ENCODE measurements at places on chromosomes 1 and 21. TPM values are rescaled to one million over a fixed set of nuclear protein-coding genes. Genes with fewer than 3 reads are reported as not detected.

CDK18 gene
- 23.3 TPM for total RNA-seq

GRCh38 chr1:26158908-26159742, at the start of gene FAM110D:
FAM110D (plus strand) TSS chr1:26159079; CDS start chr1:26161292, 2,213 bp downstream.
- H3K27ac ChIP-seq = peak within 1 kb of the TSS; percentile 28
- H3K4me1 ChIP-seq = peaks cover 31% of the 10 kb centered on the region
- peaks cover 82% of the 10 kb centered on the region for H3K27me3 ChIP-seq

- no peak overlapping the region for H3K4me3 ChIP-seq
- H3K27me3 ChIP-seq = no peaks in the 10 kb centered on the region
- H3K27ac ChIP-seq = no peak overlapping the region
- no peaks in the 10 kb centered on the region for H3K36me3 ChIP-seq
Observed at GRCh38 chr1:157247005-157247763, 109.0 kb upstream of the ETV3 start.

GRCh38 chr1:212596798-212597197, 11.8 kb upstream of the ATF3 start:
- H3K27me3 ChIP-seq = no peaks in the 10 kb centered on the region
- H3K4me3 ChIP-seq = no peak overlapping the region
- no peaks in the 10 kb centered on the region for H3K36me3 ChIP-seq

LCE1C gene
- not detected for total RNA-seq

DNA sequence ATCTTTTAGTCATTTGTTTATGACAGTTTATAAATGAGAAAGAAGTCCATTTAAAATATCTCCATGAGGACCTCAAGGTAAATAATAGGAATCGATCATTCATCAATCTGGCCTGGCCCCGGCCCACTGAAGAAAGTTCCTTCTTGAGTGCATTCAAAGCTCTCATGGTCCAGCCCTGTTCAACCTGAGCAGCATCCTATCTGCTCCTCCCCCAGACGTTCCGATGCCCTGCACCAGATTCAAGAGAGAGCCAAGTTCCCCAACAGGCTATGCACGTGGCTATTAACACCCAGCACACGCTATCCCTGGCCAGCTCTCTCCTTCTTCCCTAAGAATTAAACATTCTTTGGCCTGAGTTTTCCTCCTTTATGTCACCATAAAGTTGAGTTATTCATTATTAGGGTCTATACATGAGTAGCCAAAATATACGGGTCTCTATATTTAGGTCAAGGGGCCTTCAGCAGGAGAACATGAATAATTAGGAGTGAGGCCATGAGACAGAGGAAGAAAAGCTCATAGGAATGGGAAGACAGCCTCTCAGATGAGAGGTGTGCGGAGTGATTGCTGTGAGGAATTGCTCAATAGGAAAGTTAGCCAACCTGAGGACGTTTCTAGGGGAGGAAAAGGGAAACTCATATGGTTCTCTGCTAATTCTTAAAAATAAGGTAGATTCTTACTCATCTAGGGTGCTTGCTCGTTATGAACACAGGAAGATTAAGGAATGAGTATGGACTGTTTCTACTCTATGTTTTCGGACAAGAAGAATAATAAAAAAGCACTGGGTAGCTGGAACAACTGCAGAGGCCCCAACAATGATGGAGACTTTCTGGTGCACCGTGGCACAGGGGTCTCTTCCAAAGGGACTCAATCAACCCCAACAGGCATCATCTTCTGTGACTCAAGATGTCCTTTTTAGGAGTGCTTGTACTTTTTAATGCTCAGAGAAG, 23.6 kb downstream of the RUNX1 start:
- peaks cover 5% of the 10 kb centered on the region for H3K36me3 ChIP-seq
- peaks cover 59% of the 10 kb centered on the region for H3K4me1 ChIP-seq
- peak overlapping the region; percentile 80 for H3K27ac ChIP-seq
- H3K4me3 ChIP-seq = no peak overlapping the region
- DNase-seq = no peak
- H3K27me3 ChIP-seq = no peaks in the 10 kb centered on the region

GRCh38 chr1:41925712-41926111, 7.0 kb upstream of the HIVEP3 start:
- H3K36me3 ChIP-seq = no peaks in the 10 kb centered on the region
- H3K27me3 ChIP-seq = no peaks in the 10 kb centered on the region
- no peak for DNase-seq
- H3K4me3 ChIP-seq = no peak overlapping the region

- H3K36me3 ChIP-seq = no peaks in the 10 kb centered on the region
- no peak overlapping the region for H3K4me3 ChIP-seq
- DNase-seq = no peak
- no peak overlapping the region for H3K27ac ChIP-seq
Observed at GRCh38 chr1:208369658-208370057, 125.5 kb upstream of the PLXNA2 start.

DNA sequence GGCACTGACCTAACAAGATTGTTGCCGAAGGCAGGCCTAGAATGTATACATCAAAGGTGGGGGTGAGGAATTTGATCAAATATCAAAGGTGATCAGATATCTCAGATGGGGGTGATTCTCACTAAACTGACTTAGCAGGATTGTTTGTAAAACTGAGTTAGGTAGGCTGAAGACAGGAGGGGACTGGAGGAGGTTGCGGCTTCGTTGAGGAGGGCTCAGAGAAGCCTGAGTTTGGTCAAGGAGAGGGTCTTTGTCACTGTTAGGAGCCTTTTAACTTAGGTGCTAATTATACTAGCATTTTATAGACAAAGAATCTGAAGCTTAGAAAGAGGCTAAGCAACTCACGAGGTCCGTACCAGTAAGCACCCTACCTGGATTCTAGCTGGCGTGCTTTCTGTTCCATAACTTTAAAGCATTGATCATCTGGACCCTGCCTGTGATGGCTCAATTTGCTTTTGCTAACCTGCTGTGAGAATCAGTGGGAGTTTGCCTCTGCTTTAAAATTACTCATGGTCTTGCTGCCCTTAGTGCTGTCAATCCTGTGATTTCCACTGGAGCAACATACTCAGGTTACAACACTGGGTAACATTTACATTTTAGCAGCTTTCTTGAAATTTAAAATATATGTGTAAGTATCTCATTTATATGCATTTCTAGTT, 49.8 kb downstream of the ITSN1 start:
- no peak overlapping the region for H3K27ac ChIP-seq
- H3K36me3 ChIP-seq = no peaks in the 10 kb centered on the region
- no peak for DNase-seq
- H3K27me3 ChIP-seq = no peaks in the 10 kb centered on the region

DNA sequence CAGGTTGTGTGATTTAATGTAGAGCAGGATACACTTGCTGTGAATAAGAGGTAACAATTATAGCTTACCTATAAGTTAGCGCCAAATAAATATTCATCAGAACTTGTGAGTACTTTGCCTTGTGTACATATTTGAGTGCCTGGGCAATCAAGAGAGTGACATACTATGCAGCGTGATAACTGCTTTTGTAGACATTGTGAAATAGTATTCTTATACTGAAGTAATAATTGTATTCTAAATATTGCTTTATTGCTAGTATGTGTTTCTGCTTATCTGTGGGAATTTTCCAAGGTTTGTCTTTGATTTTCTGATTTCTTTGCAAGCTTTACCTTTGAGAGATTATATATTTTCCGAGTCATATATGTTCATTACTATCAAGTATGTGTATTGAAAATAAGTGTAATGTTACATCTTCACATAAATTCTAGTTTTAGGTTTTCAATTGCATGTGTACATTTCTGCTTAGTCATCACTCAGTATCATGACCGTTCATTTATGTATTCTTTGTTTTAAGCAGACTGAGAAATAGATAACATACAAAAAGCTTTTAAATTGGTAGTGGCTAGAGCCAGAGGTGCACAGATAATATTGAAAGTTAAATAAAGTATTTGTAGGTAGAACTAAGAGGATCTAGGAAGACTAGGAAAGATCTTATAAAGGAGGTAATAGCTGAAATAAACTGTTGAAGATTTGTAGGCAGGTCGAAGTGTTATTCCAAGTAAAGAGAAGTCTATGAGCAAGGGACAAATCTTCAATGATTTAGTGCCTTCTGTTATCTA, 19.5 kb downstream of the USP25 start:
- no peaks in the 10 kb centered on the region for H3K27me3 ChIP-seq
- DNase-seq = no peak
- no peaks in the 10 kb centered on the region for H3K36me3 ChIP-seq
- no peak overlapping the region for H3K27ac ChIP-seq
- no peak overlapping the region for H3K4me3 ChIP-seq
- peaks cover 19% of the 10 kb centered on the region for H3K4me1 ChIP-seq

DNA sequence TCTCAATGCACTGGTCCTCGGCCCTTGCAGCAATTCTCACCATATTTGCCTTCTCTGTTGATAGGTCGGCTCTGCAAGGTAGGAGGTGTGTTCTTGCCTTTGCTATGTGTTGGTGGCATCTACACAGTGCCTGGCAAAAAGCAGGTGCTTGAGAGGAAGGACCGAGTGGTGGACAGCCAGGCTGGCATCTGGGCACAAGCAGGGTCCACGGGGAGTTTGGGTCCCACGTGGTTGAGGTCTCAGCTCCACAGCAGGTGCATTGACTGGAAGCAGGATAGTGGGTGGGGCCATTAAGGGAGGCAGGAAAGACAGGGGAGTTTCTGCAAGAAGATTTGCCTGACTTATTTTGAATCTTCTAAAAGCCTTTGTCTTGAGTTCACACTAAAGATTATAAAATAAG, 81.2 kb upstream of the WNT4 start:
- no peaks in the 10 kb centered on the region for H3K27me3 ChIP-seq
- no peak overlapping the region for H3K4me3 ChIP-seq
- DNase-seq = peak; percentile 52
- H3K36me3 ChIP-seq = no peaks in the 10 kb centered on the region

GRCh38 chr1:41485605-41486004, 1.1 kb upstream of the EDN2 start:
- H3K36me3 ChIP-seq = no peaks in the 10 kb centered on the region
- DNase-seq = peak; percentile 67
- H3K27ac ChIP-seq = no peak overlapping the region
- H3K4me1 ChIP-seq = peaks cover 10% of the 10 kb centered on the region
- no peak overlapping the region for H3K4me3 ChIP-seq
- peaks cover 21% of the 10 kb centered on the region for H3K27me3 ChIP-seq

GRCh38 chr1:112950426-112950825, 5.6 kb downstream of the SLC16A1 start:
- H3K4me3 ChIP-seq = no peak overlapping the region
- H3K27ac ChIP-seq = no peak overlapping the region
- DNase-seq = no peak
- peaks cover 11% of the 10 kb centered on the region for H3K4me1 ChIP-seq

SMYD3 gene
- 31.1 TPM for total RNA-seq

DNA sequence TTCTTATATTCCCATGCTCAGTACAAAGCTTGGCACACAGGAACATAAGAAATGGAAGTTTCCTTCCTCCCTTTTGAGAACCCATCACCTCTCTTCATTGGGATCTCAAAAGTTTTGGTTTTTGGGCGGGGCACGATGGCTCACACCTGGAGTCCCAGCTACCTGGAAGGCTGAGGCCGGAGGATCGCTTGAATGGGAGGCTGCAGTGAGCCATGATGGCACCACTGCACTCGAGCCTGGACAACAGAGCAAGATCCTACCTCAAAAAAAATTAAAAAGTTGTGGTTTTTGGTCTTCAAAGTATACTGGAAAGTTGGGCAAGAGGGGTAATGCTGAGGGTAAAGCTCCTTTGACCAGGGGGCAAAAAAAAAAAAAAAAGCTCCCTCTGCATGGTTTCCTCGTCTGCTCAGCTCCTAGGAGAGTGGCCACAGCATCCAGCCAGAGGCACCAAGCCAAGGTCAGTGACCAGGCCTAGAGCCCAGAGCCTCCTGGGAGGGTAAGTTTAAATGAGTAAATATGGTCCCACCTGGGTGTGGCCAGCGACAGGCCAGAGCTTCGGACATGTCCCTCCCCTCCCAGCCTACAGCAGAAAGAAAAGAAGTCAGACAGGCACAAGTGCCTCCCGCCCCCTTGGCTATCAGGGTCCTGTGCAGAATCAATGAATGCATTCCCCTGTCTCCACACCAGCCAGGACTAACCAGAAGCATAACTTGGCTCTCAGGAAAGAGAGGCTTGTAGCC, 5.0 kb downstream of the MEF2D start:
- peaks cover 15% of the 10 kb centered on the region for H3K36me3 ChIP-seq
- DNase-seq = peak; percentile 70
- peaks cover 89% of the 10 kb centered on the region for H3K4me1 ChIP-seq
- H3K27ac ChIP-seq = no peak overlapping the region
- H3K27me3 ChIP-seq = no peaks in the 10 kb centered on the region

CDC7 gene
- total RNA-seq = 15.4 TPM

DNA sequence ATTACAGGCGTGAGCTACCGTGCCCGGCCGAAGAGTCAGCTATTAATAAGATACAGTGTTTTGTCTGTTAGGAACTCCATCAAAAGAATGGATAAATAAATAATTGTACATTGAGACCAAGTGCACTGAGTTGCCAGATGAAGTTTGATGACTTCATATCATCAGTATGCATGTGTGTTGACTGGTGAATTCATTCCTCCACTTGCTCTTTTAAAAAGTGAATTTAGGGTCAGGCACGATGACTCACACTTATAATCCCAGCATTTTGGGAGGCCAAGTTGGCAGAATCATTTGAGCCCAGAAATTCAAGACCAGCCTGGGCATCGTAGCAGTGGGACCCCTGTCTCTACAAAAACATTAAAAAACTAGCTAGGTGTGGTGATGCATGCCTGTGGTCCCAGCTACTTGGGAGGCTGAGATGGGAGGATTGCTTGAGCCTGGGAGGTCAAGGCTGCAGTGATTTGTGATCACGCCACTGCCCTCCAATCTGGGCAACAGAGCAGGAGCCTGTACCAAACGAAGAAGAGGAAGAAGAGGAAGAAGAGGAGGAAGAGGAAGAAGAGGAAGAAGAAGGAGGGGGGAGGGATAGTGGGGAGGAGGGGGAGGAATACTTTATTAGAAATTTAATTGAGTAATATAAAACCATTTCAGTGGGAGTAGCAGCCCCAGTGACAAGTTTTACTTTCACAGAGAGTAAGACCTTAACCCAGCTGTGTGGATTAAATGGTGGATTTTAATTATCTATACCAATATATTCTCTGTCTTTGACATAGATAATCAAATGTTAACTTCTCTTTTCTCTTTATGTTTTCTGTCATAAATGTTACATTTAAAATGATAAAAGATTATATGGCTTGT, 74.9 kb downstream of the CCDC18 start:
- no peak for DNase-seq
- no peaks in the 10 kb centered on the region for H3K27me3 ChIP-seq
- H3K27ac ChIP-seq = no peak overlapping the region
- H3K36me3 ChIP-seq = no peaks in the 10 kb centered on the region
- H3K4me3 ChIP-seq = no peak overlapping the region

S100A1 gene
- total RNA-seq = not detected

Data from spleen (tissue), 13 donors.